Gastroesophageal sphincter (tissue), 4 donors: ENCODE measurements at places on chromosomes 1 and 21.
A peak's percentile ranks its signal among the peaks of the same experiment; 100 is the strongest.

- no peaks in the 10 kb centered on the region for H3K4me1 ChIP-seq
- H3K36me3 ChIP-seq: no peaks in the 10 kb centered on the region
- H3K27me3 ChIP-seq: no peaks in the 10 kb centered on the region
- peak overlapping the region; percentile 74 for H3K4me3 ChIP-seq
These were observed 1.5 kb downstream of the CCN1 start for GRCh38 chr1:85581802-85582686.

- H3K36me3 ChIP-seq: no peaks in the 10 kb centered on the region
- no peak overlapping the region for H3K4me3 ChIP-seq
- peaks cover 63% of the 10 kb centered on the region for H3K27me3 ChIP-seq
- no peaks in the 10 kb centered on the region for H3K4me1 ChIP-seq
These were observed 59.6 kb downstream of the KCNAB2 start for GRCh38 chr1:6105218-6105679.

DNA sequence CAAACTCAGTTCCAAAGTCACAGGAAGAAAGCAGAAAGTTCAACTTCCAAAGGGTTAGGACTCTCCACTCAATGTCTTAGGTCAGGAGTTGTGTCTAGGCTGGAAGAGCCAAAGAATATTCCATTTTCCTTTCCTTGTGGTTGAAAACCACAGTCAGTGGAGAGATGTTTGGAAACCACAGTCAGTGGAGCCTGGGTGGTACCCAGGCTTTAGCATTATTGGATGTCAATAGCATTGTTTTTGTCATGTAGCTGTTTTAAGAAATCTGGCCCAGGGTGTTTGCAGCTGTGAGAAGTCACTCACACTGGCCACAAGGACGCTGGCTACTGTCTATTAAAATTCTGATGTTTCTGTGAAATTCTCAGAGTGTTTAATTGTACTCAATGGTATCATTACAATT, 11.7 kb downstream of the ATF3 start:
- H3K4me1 ChIP-seq: no peaks in the 10 kb centered on the region
- H3K27ac ChIP-seq: no peak overlapping the region
- ATAC-seq: no peak
- no peaks in the 10 kb centered on the region for H3K36me3 ChIP-seq

GRCh38 chr1:194338241-194338948, 1152.0 kb upstream of the B3GALT2 start:
- H3K36me3 ChIP-seq: no peaks in the 10 kb centered on the region
- no peaks in the 10 kb centered on the region for H3K27me3 ChIP-seq
- no peak overlapping the region for H3K4me3 ChIP-seq
- H3K27ac ChIP-seq: no peak overlapping the region
- ATAC-seq: no peak

- no peaks in the 10 kb centered on the region for H3K27me3 ChIP-seq
- H3K4me1 ChIP-seq: no peaks in the 10 kb centered on the region
- ATAC-seq: no peak
- H3K36me3 ChIP-seq: no peaks in the 10 kb centered on the region
These were observed 16.0 kb downstream of the VANGL2 start for GRCh38 chr1:160416369-160416768.

DNA sequence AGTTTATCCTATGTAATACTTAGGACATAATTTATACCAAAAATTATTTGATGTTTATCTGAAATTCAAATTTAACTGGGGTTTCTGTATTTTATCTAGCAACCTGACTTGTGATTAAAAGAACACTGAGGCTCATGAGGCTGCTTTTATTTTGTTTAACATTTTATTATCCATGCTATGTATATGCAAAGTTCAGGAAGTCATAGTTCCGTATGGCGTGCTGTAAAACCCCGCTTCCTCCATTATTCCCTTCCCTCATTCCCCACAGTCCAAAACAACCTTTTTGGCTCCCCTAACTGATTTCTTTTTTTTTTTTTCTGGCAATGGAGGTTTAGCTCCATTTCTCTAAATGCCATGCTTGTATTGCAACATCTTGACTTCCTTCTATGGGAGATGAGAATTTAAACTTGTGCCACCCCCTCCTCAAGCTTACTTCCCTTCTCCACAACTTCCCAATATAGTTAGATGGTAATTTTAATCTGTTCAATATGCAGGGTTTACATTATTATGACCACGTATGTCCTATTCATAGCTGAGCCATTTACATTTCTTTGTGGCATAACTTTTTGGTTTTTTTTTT, 138.0 kb upstream of the DNAH14 start:
- H3K27ac ChIP-seq: no peak overlapping the region
- H3K36me3 ChIP-seq: no peaks in the 10 kb centered on the region
- H3K27me3 ChIP-seq: no peaks in the 10 kb centered on the region
- ATAC-seq: no peak
- H3K4me1 ChIP-seq: no peaks in the 10 kb centered on the region
- H3K4me3 ChIP-seq: no peak overlapping the region
